Tongue (tissue), 3 donors: ENCODE measurements at places on chromosomes 11 and 22. TPM values are rescaled to one million over a fixed set of nuclear protein-coding genes. Genes with fewer than 3 reads are reported as not detected.

UBQLN3 gene
- total RNA-seq = not detected

SERPIND1 gene
- not detected for total RNA-seq

GRCh38 chr22:49331223-49331815 lies 496.4 kb downstream of the BRD1 start:
- no peak for DNase-seq

ANO3 gene
- total RNA-seq = 1.3 TPM

KRTAP5-9 gene
- not detected for total RNA-seq

- DNase-seq = peak; percentile 87
Observed at GRCh38 chr11:119481021-119481666, 58.2 kb upstream of the THY1 start.

GRCh38 chr11:128187835-128188234 lies 399.5 kb downstream of the ETS1 start:
- peak; percentile 27 for DNase-seq

DNA sequence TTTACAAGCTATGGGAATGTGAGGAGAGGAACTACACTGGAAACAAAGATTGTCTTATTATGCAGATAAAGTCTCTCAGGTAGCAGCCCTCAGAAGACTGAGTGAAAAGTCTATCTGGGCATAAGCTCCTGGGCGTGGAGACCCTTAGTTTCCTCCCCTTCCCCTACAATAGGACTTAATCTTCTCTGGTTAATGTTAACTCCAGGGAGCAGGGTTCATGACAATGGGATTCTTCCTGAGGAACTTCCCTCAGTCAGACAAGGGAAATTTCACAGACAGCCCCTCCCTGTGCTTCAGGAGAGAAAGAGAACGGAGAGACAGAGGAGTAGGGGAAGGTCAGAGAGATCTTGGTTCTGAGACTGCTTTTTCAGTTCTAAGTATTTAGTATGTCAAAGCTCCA lies 1428.6 kb downstream of the LRRC4C start:
- no peak for DNase-seq

GRCh38 chr11:76698321-76699043 lies 27.9 kb upstream of the LRRC32 start:
- no peak for DNase-seq

DNA sequence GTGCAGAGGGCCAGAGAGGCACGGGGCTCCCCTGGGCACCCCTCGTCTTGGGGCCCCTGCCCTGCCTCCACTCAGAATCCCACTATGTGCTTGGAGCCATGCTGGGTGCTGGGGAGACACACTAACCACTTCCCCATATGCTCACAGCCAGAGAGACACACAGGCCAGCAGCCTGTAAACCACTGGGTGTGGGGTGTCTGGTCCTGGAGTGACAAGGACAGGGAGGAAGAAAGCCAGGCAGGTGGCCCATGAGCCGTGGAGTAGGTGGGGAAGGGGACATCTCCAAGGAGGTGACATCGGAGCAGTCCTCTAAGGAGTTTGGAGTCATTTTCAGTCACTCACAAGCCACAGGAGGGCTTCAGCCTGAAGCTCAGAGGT lies 58.9 kb downstream of the CDKN1C start:
- no peak for DNase-seq

DNA sequence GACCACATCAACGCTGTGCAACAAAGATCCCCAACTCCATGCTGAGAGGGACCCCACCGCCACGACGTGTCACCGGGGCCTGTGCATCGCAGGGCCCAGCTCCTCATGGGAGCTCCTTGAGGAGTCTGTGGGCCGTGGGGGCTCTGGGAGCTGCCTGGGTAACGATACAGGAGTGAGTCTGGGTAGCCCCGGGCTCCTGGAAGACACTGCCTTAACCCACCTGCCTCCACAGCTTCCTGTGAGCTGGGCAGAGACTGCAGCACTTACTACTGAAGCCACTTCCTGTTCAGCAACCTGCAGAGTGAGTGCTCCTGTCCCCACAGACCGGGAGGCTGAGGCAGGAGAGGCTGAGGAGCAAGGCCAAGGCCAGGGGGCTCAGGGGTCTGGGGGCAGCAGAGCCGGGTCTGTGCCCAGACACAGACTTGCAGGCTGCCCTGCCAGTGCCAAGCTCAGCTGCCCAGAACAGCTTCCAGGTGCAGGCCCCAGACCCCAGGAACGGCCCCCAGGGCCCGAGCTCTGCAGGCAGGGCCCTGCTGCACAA lies 226.7 kb downstream of the BRD1 start:
- DNase-seq = no peak

DNA sequence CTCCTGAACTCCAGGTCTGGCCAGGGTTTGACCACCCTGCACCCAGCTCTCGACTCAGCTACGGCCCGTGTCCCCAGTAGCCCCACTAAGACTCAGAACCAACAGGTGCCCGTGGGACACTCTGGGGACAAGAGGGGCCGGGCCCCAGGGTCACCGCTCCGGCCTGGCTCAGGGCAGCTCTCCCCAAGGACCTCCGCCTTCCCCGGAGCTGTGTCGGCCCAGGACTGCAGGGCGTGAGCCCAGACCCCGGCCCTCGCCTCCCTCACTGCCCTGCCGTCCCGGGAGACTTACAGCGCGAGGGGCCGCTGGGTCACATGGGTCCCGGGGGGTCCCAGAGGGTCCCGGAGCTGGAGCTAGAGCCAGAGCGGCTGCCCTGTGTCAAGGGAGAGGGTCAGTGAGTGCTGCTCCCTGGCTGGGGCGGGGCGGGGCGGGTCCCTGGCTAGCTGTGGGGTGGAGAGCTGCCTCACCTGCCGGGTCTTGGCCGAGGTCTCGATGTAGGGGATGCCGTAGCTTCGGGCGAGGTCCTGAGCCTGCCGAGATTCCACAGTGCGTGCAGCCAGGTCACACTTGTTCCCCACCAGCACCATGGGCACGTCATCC lies 2.3 kb downstream of the HRAS start:
- no peak for DNase-seq

DNA sequence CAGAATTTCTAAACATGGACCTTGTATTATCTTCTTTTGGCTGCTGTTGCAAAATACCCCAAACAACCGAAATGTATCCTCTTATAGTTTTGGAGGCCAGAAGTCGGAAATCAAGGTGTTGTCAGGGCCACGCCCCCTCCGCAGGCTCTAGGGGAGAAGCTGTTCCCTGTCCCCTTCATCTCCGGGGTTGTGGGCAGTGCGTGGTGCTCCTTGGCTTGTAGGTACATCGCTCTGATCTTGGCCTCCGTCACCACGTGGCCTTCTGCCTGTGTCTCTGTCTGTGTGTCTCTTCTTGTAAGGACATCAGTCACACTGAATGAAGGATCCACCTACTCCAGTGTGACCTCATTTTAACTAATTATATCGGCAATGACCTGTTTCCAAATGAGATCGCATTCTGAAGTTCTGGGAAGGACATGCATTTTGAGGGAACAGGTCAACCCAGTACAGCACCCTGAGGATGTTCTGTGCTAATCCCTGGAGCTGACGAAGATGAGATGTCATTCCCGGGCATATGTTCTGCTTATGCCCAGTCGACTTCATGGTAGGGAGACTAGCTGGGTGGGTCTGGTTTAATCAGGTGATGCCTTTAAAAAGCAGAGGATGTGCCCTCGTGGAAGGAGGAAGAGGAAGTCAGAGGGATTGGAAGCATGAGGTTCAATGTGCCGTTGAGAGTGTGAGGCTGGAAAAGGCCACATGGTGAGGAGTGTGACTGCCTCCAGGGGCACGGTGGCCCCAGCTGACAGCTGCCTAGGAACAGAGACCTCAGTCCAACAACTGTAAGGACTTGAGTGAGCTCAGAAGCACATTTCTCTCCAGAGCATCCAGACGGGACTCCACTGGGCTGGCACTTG lies 531.1 kb downstream of the TBC1D22A start:
- no peak for DNase-seq

- DNase-seq = no peak
Observed at GRCh38 chr11:132898021-132898420, 634.3 kb downstream of the OPCML start.

KCTD14 gene
- total RNA-seq = 2.9 TPM

DNA sequence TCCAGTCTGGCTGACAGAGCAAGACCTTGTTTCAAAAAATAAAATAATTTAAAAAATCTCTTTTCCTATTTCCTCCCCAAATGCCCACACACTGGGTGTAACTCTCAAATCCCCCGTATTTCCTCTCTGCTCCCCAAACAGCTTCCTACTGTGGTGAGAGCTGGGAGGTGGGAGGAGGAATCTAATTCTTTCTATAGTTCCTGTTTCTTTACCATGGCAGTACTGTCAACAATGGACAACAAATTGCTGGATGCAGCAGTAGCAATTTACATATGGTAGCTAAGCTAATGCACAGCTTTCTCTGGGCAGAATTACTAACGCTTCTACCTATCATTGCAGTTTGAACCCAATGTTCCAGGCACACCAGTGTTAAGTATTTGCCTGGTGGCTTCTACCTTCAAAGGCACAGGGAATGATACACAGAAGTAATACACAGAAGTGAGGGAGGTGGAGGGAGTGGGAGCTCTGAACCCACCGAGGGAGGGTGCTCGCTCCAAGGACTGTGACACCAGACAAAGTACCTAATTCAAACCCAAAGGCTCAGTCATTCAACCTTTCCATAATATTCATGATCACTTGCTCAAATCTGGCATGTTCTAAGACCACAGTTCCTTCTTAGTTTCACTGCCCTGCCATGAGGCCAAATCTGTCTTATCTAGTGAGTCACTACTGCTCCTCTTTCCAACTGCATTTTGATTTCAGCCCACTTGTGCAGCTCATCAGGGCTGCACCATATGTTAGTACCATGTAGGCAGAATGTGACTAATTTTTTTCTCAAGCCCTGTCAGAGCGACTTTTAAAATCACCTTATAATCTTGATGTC lies 37.9 kb downstream of the CELF1 start:
- DNase-seq = no peak

DNA sequence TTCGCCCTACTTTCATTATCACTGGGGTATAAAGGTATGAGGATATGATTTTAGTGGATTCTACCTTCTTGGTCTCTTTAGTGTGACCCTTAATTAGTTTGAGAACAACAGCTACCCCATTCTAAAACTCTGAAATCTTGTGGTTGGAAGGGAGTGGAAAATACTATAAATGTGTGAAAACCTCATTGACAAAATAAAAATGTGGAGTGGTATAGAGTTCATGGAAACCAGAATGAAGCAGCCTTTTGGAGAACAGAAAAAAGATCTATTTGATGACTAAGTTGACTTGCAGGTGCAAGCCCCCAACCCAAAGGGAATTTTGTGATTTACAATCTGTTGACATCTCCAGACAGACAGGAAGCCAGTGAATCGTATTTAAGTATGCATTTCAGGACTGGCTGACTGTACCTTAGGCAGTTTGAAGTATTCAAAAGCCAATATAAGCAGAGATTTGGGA lies 75.8 kb downstream of the GAS2 start:
- DNase-seq = peak; percentile 56

DNA sequence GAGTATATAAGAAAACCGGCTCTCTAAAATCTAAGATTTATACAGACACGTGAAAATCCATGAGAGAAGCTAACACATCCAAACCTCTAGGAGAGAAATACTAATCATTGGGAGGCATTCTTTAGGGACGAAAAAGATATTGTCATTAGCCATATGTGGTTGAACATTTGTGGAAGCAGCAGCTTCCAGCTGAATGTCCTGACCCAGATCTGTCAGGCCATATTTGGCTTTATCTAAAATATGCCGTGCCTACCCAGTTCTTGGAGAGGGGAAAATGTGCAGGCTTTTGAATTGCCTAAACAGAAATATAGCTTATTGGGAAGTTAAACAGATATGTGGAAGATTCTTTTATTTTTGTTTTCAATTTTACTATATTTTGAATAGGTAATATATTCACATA lies 6.4 kb downstream of the CCDC89 start:
- DNase-seq = no peak

CARD16 gene
- 3.3 TPM for total RNA-seq

GRCh38 chr11:125001849-125002248 lies 47.8 kb downstream of the CCDC15 start:
- DNase-seq = no peak

DNA sequence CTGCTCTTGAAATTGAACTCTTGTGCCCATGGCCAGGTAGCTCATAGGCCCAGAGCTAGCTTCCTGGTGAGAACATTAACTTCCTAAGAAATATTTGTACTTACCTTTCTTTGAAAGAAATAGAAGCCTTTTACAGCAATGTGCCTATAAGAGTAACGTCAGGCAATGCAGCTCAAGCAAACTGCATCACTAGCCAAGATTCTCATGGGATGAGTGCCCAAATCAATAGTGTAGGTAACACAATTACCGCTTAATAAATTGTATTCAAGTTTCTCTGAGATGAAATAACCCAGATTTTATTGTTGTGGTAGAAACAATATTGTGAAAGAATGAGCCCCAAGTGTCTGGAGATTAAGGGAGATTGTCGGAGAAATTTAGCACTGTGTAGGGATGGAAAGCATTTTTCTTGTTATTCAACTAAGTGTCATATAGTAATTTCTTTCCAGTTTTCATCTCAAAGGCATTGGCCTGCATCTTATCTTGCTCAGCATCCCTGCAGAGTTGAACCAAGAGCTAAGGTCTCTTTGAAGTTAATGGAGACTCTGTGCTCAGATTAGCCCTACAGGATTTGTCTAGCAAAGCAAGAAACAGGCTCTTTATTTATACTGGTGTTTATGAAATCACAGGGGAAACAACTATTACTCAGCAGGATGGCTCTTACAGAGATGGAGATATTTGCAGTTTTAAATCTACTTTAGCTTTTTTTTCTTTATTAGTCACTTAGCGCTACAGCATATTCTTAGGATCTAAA lies 321.0 kb upstream of the PDGFD start:
- DNase-seq = no peak

GNG3 gene
- not detected for total RNA-seq

TUB gene
- total RNA-seq = 26.2 TPM

DNA sequence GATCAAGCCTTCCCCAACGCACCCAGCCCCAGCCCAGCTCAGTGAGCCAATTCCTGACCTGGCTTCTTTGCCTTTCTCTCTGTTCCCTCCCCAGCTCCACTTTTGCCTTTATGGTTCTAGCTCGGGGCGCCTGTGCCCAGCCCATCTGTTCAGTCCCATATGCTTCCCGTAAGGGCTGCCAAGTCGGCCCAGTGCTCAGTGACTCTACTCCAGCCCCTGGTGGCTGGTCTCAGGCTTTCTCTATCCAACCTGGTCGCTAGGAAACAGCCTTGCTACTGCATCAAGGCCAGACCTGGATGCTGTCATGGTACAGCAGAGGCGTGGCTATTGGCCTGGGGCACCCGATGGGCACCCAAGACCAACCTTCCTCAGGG lies 178.0 kb downstream of the DSCAML1 start:
- DNase-seq = no peak

OR8G1 gene
- not detected for total RNA-seq

- DNase-seq = peak; percentile 45
Observed at GRCh38 chr22:38097557-38098409, 12.7 kb downstream of the BAIAP2L2 start.

KCNJ1 gene
- total RNA-seq = not detected

GRCh38 chr11:40139066-40139465 lies 1320.4 kb downstream of the LRRC4C start:
- DNase-seq = peak; percentile 27
